Osteoblast (primary cell): ENCODE measurements at places on chromosomes 3 and 15. TPM values are rescaled to one million over a fixed set of nuclear protein-coding genes. Genes with fewer than 3 reads are reported as not detected.

Gene STAC
- total RNA-seq, result 3.3 and 6.5 TPM in 2 replicates

Gene GPR160
- total RNA-seq, result 0.29 TPM in 1 of 2 replicates, not detected in the other

Gene PEX11A
- total RNA-seq, result 4.0 and 5.0 TPM in 2 replicates

Gene MYRIP
- total RNA-seq, result under 0.01 TPM in 2 replicates

Gene CSTA
- 18.1 and 18.3 TPM in 2 replicates for total RNA-seq

Gene RPP25
- total RNA-seq, result 6.2 and 6.9 TPM in 2 replicates

Gene GOLGA8M
- under 0.01 and 0.29 TPM in 2 replicates for total RNA-seq

Gene ITIH1
- not detected in 2 replicates for total RNA-seq

Gene SIDT1
- under 0.01 TPM in 2 replicates for total RNA-seq

Gene VILL
- 6.8 and 7.6 TPM in 2 replicates for total RNA-seq

Gene SLC22A14
- 0.29 and 0.36 TPM in 2 replicates for total RNA-seq

Gene CPA3
- 1.1 and 2.1 TPM in 2 replicates for total RNA-seq

Gene SERPINI2
- not detected in 2 replicates for total RNA-seq

Gene RTP4
- 2.7 and 4.0 TPM in 2 replicates for total RNA-seq

Gene TMCO5A
- not detected in 2 replicates for total RNA-seq

Gene FBLN2
- total RNA-seq, result 46.0 and 54.6 TPM in 2 replicates

Gene TIPARP
- total RNA-seq, result 28.2 and 30.4 TPM in 2 replicates

Gene CAND2
- total RNA-seq, result 1.2 and 1.4 TPM in 2 replicates

Gene IL17RC
- total RNA-seq, result 42.1 and 47.0 TPM in 2 replicates

Gene COL6A6
- under 0.01 TPM in 2 replicates for total RNA-seq

Gene SAMMSON
- not detected in 2 replicates for total RNA-seq

Gene PIK3CA
- 29.8 and 34.7 TPM in 2 replicates for total RNA-seq

Gene LRRC31
- not detected in 2 replicates for total RNA-seq

Gene ABCF3
- 44.8 and 46.7 TPM in 2 replicates for total RNA-seq

Gene DUOXA2
- not detected in 2 replicates for total RNA-seq

Gene TM4SF4
- total RNA-seq, result under 0.01 TPM in 1 of 2 replicates, not detected in the other

Gene RTP3
- total RNA-seq, result not detected in 2 replicates

Gene CFAP100
- total RNA-seq, result not detected in 2 replicates

Gene GOLGA6L7
- total RNA-seq, result not detected in 2 replicates

Gene FBXL22
- 0.59 and 1.8 TPM in 2 replicates for total RNA-seq

Gene FETUB
- total RNA-seq, result not detected in 2 replicates

Gene CCR3
- total RNA-seq, result not detected in 2 replicates

Gene LRRC2
- total RNA-seq, result 4.7 and 5.1 TPM in 2 replicates
